ENCODE measurements at places on chromosomes 3 and 15.

DNA sequence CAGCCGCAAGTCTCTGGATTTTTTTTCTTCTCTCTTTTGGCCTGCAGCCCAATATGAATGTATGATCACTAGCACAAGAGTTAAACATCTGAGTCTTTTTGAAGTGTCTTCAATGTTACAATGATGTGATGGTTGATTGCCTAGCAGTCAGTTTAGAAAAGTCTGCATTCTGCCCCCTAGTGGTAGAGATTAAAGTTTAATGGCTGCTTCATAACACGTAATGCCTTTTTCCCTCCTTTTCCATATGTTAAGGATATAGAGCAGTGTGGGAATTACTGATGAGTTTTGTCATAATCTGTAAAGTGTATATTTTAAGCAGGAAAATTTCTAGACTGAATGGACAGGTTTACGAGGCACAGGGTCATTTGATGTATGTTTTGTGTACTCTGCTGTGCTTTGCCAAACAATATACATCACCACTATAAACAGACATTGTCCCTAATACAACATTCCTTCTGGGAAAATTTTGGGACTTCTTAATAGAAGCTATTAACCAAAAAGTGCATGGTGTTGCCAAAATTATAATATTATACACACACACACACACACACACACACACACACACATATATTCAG is 1038.5 kb upstream of the NR2F2 start:
- no peak for DNase-seq

- no peak for DNase-seq
Observed at GRCh38 chr3:48222616-48223513, at the start of gene CAMP. Gene CAMP (plus strand): TSS chr3:48223495. CDS start chr3:48223512, 17 bp downstream.

GRCh38 chr15:64950888-64951287 is 38.8 kb downstream of the SPG21 start:
- DNase-seq, result no peak

GRCh38 chr3:190886945-190887344 is 24.5 kb upstream of the GMNC start:
- no peak for DNase-seq

GRCh38 chr3:134366928-134367811 is 7.1 kb downstream of the AMOTL2 start:
- no peak for DNase-seq

DNA sequence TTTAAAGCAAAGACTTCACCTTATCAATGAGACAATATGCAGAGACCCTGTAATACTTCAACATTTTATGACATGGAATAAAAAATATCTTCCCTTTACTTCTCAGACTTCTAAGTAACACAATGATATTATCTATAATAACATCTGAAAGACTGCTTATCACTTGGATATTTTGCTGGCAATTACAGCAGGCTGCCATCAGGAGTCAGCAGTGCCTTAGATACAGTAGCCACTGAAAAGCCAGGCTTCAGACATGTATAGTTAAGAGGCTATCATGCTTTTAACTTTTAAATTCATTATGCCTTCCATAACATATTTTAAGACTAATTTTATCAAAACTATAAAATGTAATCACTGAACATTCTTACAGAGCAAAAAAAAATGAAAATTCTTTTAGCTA is 227.5 kb downstream of the NEK10 start:
- no peak for DNase-seq

DNA sequence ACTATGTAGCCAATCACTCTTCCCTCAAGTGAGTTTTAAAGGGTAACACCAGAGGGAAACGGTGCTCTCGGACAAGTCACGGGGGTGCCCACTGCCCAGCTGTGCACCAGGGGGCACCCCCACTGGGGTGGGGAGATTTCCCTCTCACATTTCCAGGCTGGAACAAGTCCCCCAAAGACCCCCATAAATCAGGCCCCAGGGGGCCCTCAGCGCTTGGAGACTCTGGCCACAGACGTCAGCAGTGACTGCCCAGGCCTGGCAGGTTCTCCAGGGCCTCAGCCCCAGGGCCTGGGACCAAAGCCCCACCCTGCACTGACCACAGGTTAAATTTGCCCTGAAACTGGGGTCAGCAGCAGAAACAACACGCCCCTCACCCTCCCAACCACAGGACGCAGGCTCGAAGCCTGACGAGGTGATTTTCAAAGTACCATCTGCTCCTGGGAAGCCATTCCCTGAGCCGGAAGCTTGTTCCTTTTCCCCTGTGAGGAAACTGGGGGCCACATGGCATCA is 17.0 kb downstream of the XXYLT1 start:
- no peak for DNase-seq

GRCh38 chr15:78850352-78850751 is 22.3 kb upstream of the MORF4L1 start:
- DNase-seq, result no peak

GRCh38 chr3:37028329-37028728 is 35.0 kb downstream of the MLH1 start:
- DNase-seq, result no peak

- DNase-seq, result no peak
Observed at GRCh38 chr3:107661447-107662123, 138.8 kb downstream of the BBX start.

GRCh38 chr15:45326280-45326679 is 52.1 kb downstream of the GATM start:
- no peak for DNase-seq

DNA sequence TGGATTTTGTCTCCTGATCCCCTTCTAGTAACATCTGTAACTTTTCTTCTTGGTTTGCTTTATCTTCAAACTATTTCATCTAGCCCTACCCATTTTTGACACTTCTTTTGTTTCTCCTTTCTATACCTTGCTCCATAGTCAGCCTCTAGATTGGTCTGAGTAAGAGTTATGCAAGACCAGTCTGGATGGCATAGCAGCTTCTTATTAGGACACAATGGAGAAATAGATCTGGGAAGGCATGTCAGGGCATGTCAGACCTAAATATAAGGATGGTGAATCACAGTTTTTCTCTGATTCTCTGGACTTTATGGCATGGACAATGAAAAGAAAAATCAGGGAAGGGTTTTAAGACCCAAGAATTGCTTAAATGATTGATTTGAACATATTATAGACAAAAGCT is 452.5 kb downstream of the RAP2B start:
- no peak for DNase-seq

DNA sequence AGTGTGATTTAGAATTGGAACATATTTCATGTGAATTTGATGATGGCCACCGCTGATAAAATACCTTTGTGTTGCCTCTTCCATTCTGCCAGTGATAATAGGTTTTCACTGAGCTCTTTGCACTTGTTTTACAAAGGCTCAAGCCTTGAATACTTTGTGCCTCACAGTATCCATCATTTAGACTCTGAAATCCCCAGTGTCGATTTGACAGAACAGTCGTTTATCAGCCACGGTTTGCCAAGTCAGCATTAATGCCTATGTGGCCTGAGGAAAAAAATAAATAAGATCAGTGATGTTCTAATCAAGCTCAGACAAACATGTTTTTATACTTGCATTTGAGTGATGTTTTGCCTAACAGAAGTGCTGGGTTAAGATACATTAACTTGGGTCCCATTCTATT is 399.1 kb downstream of the RBMS3 start:
- no peak for DNase-seq

DNA sequence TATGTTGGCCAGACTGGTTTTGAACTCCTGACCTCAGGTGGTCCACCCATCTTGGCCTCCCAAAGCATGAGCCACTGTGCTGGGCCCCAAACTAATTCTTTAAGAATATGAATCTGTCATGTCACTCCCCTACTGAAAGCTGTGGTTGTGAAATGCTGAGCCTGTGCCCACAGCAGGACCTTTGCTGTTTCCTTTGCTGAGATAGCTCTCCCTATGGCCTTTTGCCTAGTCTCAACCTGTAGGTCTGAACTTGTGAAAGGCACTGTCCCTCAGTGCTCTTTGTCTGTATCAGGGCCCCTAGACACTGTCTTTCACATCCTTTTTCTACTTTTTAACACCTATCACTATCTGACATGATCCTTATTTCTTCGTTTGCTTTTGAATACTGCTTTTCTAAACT is 62.7 kb upstream of the CCR4 start:
- no peak for DNase-seq

- DNase-seq, result no peak
Observed at GRCh38 chr3:155018621-155019330, 61.3 kb upstream of the MME start.

GRCh38 chr3:172629470-172629869 is 81.4 kb downstream of the NCEH1 start:
- no peak for DNase-seq

DNA sequence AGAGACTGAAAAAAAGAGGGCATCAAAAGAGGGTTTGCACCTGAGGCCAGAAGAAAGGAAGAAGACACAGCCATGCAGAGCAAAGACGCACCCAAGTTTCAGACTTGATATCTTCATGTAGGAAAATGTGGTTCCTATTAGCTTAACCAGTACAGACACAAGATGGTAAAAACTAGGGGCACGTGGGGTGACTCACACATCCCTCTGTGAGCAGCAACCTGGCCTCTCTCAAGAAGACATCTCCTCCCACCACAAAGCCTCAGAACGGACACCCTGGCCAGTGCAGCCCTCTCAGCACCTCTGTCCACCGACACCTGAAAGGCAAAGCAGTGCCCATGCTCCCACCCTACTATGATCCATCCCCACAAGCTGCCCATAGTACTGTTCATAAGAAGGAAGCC is 33.3 kb downstream of the GLB1 start:
- no peak for DNase-seq

GRCh38 chr3:80000022-80000421 is 232.2 kb upstream of the ROBO1 start:
- DNase-seq, result no peak

DNA sequence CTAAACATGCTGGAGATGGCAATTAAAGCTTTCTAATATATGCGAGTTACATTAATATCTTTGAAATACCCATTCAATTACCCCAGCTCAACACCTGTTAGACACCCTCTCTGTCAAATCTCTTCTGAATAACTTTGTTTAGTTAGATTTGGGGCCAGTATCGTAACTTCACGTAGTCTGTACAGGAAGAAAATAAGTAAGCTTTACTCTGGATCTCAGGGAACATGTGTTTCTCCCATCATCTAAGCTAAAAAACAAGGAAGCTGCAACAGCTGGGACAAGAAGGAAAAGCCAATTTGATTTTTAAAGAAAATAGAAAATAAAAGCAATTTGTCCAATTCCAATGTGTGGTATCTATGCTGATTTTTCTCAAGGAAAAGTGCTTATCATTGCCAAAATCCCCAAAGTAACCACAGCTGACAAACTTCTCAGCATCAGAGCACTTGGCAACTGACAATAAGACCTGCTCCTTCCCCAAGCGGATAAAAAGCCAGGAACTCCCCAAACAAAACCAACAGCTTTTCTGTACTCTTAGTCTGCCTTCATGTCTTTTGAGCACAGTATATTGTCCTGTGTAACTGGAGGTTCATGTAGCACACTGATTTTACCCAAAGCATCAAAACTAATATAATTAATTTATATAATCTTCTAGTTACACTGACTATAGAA is 279.1 kb downstream of the ZBTB20 start:
- no peak for DNase-seq

DNA sequence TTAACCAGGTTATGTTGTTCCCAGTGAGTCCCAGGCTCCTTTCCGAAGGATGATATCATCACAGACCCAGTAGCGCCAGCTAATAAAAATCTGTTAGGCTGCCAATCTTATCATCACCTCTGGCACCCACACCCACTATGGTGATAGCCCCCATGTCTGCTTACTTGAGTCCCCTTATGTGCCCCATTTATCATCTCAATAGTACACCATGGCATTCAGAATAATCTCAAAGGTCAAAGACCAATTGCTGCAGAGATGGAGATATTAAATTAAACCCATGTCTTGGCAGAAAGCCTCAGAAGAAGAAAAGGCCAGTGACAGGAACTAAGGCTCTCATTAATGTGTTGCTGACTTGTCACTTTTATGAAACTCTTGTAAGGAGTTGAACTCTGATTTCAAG is 32.8 kb downstream of the CPNE4 start:
- no peak for DNase-seq

GRCh38 chr15:81792646-81793045 is 253.2 kb downstream of the MEX3B start:
- DNase-seq, result no peak

- DNase-seq, result no peak
Observed at GRCh38 chr15:98952381-98952803, 55.2 kb downstream of the PGPEP1L start.

GRCh38 chr3:26652164-26652563 is 29.6 kb downstream of the LRRC3B start:
- DNase-seq, result no peak

DNA sequence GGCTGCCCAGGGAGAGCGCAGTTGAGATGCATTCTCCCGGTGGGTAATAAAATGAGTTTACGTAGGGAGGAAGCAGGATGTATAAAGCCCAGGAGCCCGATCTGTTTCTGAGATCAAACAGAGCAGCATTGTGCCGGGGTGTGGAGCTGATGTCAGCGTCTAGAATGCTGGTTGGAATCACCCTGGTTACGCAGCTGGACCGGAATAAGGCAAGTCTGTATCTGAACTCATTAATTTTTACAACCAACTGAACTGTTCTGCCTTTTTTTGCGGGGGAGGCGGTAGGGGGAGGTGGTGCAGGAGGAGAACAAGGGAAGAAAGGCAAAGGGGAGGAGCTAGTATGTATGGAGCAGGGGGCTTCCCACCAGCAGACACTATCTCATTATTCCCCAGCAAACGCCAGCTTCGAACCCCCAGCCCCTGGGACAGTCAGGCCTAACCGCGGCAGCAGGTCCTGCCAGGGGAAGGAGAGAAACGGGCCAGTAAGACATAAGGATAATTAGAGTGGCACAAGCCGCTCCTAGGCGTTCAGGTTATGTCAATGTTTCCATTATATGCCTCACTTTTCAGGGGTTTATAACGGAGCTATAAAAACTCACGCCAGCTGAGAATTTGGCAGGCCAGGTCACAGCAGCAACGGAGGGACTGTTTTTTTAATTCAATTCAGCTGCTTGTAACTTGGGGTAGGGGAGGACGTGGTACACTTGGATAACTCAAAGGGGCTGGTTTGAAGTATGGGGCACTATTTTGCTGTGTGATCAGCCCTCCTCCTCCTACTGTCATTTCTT is 175.3 kb upstream of the HES1 start:
- no peak for DNase-seq

- DNase-seq, result no peak
Observed at GRCh38 chr3:124257336-124257864, 265.5 kb upstream of the ROPN1 start.

DNA sequence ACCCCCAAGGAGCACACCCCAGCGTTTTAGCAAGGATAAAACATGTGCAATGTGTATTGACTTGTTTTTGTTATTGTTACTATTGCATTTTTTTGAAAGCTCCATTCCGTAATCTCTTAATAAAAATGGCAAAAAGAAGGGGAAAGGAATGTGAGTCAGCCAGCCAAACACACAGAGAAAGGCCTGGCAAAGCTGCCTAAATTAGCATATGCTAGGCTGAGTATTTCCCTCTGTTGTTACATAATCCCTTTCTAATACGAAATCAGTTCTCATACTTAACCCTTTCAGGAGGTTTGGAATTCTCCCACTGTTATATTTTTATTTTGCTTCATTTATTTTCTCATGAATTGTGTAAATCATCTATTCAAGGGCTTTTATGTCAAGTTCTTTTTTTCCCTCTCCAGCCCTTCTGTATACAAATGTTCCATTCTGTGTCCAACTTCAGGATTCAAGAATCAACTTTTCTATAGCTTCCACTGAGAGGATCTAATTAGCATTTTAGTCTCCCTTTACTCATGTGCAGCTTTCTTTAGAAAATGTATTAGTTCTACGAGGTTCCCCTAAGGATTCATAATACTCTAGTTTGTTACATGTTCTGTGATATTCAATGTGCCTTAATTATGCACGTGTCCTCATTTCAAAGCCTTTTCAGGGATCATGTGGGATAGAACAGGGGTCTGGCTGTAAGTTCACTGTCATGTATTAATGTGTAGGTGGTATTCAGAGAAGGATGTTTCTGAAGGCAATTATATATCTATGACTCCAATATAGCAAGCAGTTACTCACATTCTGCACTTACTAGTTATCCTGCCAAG is 9.2 kb downstream of the CADM2 start:
- DNase-seq, result no peak

All from stimulated activated naive CD4-positive, alpha-beta T cell (primary cell).